ENCODE measurements at places on chromosomes 2 and 18.

- no peak for DNase-seq
These were observed 102.2 kb downstream of the TEX51 start for GRCh38 chr2:127000937-127001336.

DNA sequence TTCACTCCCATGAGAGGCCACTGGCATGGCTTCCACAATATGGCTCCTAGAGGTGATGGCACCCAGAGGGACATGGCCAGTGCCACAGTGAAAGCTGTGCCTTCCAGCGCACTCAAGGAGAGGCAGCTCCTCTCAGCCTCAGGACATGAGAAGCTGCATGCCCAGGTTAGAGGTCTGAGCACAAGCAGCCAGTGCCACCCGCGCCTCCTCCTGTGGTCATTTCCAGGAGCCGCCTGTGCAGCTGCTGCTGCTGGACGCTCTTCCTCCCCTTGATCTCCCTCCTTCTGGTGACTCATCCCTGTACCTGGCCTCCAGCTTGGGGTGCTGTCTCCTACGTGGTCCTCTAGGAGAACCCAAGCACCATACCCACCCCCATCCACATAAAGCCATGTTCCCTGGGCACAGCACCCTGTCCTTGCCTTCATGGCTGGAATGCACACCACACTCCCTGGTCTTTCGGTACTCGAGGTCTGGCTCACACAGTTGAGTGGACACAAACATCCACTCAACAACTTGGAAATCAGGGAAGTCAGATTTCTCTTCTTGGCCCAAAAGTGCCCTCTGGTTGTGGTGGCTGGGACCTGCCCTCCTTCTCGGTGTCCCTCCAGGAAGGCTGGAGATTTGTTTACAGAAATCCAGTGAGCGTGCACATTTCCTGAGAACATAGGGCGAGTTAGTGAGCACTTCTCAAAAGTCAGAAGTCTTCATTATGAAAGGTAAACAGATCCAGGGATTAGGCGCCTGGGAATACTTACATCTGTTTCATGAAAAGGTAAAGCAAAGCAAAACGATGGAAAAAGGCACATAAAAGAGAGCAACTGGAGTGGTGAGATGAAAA, 96.7 kb downstream of the EIPR1 start:
- DNase-seq = no peak

DNA sequence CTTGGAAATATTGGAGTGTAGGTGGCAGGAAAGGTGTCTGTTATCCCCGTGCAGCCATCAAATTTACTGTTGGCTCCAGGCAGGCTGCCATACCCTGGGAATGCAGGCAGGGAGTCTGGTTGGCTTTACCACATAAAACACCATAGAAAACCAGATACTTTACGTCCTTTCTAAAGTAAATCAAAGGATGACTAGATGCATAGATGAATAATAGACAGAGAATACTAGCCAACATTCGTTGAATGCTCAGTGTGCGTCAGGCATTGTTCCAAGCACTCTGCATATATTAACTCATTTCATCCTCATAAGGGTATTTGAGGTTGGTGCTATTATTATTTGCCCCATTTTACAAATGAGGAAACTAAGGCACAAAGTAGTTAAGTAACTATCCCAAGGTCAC, 65.2 kb downstream of the VSNL1 start:
- DNase-seq = no peak

GRCh38 chr2:113123726-113124125, 3.7 kb upstream of the IL1RN start:
- DNase-seq = no peak

DNA sequence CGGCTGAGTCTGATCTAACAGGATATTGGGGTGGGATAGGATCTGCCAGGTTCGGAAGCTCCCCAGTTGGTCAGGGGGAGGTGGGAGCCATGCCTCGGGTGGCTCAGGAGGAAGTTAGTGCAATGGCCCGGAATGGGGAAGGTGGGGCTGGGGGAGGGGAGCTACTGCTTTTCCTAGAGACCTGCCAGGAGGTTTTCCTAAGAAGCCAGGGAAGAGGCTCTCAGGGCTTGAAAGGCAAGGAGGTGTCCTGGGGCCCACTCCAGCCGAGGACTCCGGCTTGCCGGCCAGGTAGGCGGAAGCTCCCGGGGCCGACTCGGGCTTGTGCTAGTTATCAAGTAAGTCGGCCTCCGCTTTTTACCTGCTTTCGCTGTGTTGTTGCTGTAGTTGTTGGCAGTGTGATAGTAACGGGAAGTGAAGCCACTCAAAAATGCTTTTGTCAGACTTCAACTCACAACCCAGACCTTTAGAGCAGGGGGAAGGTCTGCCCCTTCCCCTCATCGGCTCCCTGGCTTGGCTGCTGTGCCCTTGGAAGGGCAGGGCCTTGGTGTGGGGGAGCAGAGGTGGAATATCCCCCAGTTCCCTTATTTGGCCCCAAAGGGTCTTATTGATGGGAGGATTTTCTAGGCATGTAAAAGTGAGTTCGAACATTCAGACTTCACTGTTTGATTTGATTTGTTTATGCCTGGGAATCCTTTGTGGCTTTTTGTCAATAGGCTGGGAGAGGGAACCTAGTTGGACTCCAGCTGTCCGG, 5.4 kb downstream of the GDF7 start:
- no peak for DNase-seq

GRCh38 chr2:237491515-237492118, 4.6 kb downstream of the MLPH start:
- DNase-seq = no peak

- DNase-seq = peak; percentile 98
These were observed 97.1 kb upstream of the SERTAD2 start for GRCh38 chr2:64750817-64751285.

DNA sequence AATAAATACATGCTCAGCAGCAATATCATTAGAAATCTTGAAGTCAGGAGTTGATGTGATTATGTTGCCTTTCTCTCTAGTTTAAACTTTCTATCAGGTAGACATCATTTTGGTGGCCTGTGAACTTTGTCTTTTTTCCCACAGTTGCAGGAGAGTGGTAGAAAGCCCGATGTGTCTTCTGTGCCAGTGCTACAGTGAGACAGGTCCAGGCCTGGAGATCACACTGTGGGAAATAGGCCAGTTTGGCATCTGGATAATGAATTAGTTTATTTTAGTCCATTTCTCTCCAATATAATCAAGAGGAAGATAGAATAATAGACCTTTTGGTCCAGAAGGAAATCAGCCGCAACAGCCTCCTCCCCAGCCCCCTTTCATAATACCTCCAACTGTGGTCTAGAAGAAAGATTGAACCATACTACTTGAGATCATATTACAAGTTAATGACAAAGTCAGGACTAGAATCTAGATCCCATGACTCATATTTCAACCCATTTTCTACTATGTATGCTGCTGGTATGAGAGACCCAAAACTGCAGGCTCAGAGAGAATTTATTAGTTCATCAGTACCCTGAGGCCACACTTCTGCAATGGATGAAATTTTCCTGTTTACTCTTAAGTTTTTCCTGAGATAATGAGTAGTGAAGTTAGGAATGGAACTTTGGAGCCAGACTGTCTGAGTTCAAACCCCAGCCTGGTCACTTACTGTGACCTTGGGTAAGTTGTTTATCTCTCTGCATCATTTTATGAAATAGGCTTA, 20.6 kb downstream of the KCMF1 start:
- DNase-seq = no peak

GRCh38 chr2:138902239-138902871, 122.2 kb upstream of the NXPH2 start:
- DNase-seq = no peak
